ENCODE measurements at places on chromosomes 4 and X.

- DNase-seq: no peak
Measured at GRCh38 chr4:1539859-1540600, 133.8 kb upstream of the NKX1-1 start.

GRCh38 chr4:94516999-94517398 is 65.3 kb downstream of the PDLIM5 start:
- DNase-seq: no peak

GRCh38 chr4:33616121-33616520 is 2628.2 kb downstream of the ARAP2 start:
- no peak for DNase-seq

GRCh38 chrX:48487362-48487798 is 11.4 kb downstream of the FTSJ1 start:
- no peak for DNase-seq

DNA sequence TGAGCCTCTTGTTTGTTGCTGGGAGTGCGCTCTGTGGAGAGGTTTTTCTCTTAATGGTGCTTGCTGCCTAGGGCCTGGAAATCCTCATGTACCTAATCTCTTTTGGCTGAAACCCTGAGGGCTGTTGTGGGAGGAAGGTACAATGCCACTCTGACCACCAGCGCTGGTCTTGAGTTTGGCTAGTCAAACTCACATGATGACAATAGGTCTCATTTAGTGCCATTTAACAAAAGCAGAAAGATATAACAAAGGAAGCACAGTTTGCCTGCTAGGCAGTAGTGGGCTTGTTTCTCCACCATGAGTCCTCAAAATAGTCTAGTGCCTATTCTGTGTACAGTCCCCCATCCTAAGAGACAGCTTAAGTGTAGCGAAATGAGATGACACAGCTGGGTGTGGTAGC is 111.3 kb downstream of the TSPAN7 start:
- no peak for DNase-seq

- DNase-seq: no peak
Measured at GRCh38 chr4:33626221-33626620, 2618.1 kb downstream of the ARAP2 start.

DNA sequence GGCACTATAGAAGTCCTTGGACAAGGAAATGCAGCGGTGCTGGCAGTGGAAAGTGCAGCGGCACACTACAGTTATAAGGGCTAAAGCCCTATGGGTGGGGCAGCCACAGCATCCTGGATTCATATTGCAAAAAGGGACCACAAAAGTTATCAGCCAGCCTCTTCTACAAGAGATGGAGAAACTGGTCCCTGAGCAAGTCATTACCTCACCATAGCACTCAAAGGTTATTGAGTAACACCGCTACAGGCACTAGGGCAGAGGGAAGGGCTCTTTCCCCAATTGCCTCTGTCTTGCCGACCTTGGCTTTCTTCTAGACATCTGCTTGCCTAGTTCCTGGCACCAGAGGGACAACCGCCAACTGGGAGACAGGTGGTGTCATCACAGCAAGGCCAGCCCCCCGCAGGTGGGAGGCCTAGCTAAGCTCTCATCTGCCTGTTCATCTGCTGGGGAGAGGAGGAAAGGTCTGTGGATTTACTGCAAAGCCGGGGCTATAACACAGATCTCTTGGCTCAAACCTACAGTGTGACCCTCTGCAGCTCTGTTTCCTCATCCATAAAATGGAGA is 600.0 kb downstream of the BCOR start:
- DNase-seq: no peak

- no peak for DNase-seq
Measured at GRCh38 chr4:17694552-17694951, 80.1 kb downstream of the MED28 start.

DNA sequence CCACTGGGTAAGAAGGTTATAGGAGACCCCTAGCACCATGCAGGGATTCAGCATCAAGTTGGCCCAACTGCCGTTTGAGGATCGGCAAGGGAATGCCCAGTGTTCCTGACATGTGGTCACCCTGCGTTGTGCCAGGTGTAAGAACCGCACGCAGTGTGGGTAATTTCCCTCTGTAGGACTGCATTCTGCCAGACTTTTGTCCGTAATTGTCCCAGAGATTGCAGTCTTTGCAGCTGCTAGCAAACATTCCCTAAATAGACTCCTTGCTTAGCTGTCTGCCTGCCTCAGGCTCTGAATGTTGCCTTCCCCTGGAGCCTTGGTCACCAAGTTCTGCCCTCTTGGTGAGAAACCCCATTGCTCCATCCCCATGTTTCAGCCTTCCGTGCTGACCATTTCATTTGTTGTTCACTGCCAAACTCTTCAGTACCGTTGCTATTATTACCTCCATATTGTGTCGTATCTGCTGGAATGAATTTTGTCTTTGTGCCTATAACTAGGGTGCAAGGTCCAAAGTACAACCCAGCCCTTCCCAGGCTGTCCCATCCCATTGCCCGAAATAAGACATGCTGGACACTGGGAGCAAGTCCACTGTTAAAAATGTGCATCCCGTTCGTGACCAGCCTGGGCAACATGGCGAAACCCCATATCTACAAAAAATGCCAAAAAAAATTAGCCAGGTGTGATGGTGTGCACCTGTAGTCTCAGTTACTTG is 53.8 kb upstream of the USP9X start:
- DNase-seq: no peak

All from stimulated activated CD8-positive, alpha-beta memory T cell treated with anti-CD3 and anti-CD28 coated beads, Interleukin-4, amount 100 ng/mL, for 4 hours (primary cell).